ENCODE measurements at places on chromosomes 16 and 17. TPM values are rescaled to one million over a fixed set of nuclear protein-coding genes. Genes with fewer than 3 reads are reported as not detected.

DNA sequence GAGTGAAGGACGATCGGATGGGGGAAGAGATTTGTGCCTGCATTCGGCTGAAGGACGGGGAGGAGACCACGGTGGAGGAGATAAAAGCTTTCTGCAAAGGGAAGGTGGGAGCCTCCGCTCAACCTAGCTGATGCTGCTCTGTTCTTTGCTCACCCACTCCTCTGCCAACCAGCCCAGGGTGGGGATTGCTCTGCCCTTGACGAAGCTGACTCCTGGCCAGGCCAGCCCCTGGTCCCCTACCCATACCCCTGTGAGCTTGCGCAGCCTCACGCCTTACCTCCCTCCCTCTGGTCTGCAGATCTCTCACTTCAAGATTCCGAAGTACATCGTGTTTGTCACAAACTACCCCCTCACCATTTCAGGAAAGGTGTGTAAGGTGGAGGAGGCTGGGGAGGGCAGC lies 4.8 kb upstream of the RSAD1 start:
- no peaks in the 10 kb centered on the region for H3K36me3 ChIP-seq
- H3K4me3 ChIP-seq = no peak overlapping the region
- no peaks in the 10 kb centered on the region for H3K4me1 ChIP-seq
- no peaks in the 10 kb centered on the region for H3K27me3 ChIP-seq
- no peak for DNase-seq

- peak; percentile 73 for DNase-seq
- H3K4me1 ChIP-seq = peaks cover 44% of the 10 kb centered on the region
- H3K4me3 ChIP-seq = no peak overlapping the region
- peaks cover 17% of the 10 kb centered on the region for H3K36me3 ChIP-seq
- no peaks in the 10 kb centered on the region for H3K27me3 ChIP-seq
- peak overlapping the region; percentile 77 for H3K27ac ChIP-seq
Observed at GRCh38 chr17:50661795-50662391, 27.2 kb downstream of the ABCC3 start.

GRCh38 chr17:19703828-19704613 lies 12.4 kb downstream of the SLC47A2 start:
- no peak overlapping the region for H3K27ac ChIP-seq
- DNase-seq = peak; percentile 72
- H3K4me3 ChIP-seq = no peak overlapping the region
- H3K36me3 ChIP-seq = no peaks in the 10 kb centered on the region
- H3K27me3 ChIP-seq = no peaks in the 10 kb centered on the region

DNA sequence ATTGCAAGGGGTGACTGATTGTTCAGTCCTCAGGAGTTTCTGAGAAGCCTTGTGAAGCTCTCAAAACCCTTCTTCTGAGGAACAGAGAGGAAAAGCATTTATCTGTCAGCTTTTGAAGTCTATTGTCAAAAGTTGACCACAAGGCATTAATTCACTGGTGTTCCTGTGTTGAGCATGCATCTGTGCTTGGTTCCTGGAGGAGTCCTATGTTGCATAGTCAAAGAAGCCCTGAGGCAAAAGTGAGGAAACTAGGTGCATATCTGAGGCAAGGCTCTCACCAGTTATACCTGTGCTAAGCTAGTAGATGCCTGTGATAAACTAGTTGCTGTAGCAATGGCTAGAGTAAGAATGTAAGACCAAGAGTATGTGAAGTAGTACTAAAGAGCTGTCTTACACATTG lies 1.8 kb upstream of the HEATR6 start:
- no peak overlapping the region for H3K4me3 ChIP-seq
- no peak overlapping the region for H3K27ac ChIP-seq
- H3K27me3 ChIP-seq = no peaks in the 10 kb centered on the region
- no peak for DNase-seq

DNA sequence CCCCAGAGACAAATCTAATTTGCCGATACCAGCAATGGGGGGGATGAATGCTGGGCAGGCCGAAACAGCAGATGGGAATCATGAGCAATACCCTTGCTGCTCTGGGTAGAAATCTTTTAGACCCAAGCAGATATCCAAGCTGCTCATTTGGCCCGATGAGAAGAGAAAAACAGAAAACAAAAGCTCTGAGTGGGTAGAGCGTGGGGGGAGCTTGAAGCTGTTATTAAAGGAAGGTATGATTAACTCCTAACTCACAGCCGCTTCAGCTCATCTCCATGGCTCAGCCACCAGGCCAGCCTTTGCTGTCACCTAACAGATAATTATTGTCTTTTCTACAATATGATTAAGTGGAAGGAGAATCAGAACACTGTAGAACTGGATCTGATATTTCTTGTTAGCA lies 58.3 kb downstream of the VPS35L start:
- H3K27ac ChIP-seq = no peak overlapping the region
- no peak overlapping the region for H3K4me3 ChIP-seq
- H3K36me3 ChIP-seq = peaks cover 5% of the 10 kb centered on the region
- no peaks in the 10 kb centered on the region for H3K27me3 ChIP-seq
- DNase-seq = no peak

DNA sequence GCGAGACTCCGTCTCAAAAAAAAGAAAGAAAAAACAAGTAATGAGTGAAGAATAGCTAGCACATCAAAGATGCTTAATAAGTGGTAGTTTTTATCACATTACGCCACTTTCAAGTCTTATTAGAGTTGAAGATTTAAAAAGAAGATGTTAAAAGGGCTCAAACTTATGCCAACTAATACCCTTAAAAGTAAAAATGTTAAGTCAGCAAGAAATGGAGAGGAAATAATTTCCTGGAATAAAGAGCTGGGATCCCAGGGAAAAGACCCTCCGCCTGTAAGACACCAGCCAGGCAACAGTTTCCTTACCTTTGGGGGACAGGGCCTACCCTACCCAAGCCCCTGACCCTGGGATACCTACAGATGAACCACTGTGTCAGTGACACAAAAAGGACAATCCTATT lies 3.6 kb downstream of the XPO6 start:
- DNase-seq = no peak
- H3K27ac ChIP-seq = no peak overlapping the region
- no peaks in the 10 kb centered on the region for H3K27me3 ChIP-seq

GRCh38 chr17:7835814-7836595 lies 2.0 kb downstream of the KDM6B start:
- H3K27ac ChIP-seq = peak overlapping the region; percentile 99
- H3K4me3 ChIP-seq = peak overlapping the region; percentile 97
- DNase-seq = peak; percentile 55
- no peaks in the 10 kb centered on the region for H3K27me3 ChIP-seq
- H3K4me1 ChIP-seq = peaks cover 35% of the 10 kb centered on the region
- peaks cover 5% of the 10 kb centered on the region for H3K36me3 ChIP-seq

DNA sequence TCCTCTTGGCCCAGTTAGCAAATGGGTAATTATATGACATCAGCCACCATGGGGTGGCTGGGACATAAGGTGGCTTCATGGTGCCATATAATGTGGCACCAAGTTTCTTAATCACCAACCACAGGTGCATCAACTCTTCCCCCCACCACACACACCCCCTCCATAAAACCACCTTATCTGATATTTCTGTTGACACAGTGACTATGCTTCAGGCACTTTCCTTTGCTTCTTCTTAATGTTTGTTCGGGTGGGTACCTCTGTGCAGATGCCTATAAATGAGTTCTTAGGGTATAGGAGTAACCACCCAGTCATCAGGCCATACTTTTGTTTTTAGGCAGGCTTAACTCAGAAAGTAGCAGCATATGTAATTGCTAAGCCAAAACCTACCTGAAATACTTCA lies 29.5 kb downstream of the RNF43 start:
- H3K36me3 ChIP-seq = no peaks in the 10 kb centered on the region
- no peak for DNase-seq
- H3K4me3 ChIP-seq = no peak overlapping the region
- peaks cover 10% of the 10 kb centered on the region for H3K4me1 ChIP-seq

DNA sequence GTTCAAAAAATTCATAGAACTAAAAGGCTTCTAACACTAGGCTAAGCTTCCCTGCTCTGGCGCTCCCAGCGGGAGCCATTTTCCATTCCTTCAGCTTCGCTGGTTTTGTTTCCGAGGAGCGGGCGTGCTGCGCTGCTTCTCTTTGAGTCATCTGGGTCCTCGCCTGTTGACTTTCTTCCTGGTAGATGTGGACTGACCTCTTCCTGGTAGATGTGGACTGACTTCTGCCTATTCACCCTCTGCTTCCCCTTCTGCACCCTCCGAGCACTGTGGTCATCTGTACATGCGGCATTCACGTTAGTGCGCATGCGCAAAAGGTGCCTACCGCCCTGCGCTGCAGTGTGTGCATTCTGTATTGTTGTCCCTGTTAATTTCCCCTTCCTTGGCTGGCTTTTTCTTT lies 40.8 kb upstream of the SEC14L1 start:
- peaks cover 18% of the 10 kb centered on the region for H3K36me3 ChIP-seq
- H3K27ac ChIP-seq = no peak overlapping the region
- no peaks in the 10 kb centered on the region for H3K27me3 ChIP-seq
- no peak for DNase-seq
- H3K4me3 ChIP-seq = no peak overlapping the region

DNA sequence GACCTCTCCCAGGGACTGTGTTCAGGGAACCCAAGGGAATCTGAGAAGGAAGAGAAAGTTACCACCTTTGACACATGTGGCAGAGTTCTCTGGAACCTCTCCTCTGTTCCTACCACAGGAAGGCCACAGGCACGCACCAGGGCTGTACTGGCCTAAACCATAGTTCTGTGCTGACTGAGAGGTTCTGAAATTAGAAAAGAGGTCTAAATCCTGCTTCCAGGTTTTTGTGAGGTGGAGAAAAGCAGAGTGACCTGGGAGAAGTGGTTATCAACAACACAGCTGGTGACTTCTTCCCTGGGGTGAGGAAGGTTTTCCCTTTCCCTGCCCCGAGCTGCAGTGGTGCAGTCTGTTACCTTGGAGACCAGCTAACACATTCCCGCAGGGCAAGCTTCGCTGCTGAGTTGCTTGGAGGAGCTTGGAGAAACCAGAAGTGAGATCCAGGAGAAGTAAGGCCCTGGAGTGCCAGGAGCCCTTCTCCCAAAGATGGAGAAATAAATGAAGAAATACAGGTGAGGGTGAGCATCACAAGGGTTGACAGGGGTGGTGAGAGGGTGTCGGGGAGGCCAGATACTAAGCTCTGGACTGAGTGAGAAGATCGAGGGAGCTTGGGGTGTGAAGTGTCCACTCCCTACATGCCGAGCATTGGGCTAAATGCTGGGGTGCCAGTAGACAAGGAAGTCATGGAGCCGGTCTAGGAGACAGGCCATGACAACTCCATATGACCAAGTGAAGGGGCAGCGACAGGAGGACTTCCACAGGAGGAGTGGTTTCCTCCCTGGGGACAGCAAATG lies at the start of gene VWA3A:
Gene VWA3A, plus strand, starts transcription at position 399 of the 791 bp plus-strand sequence. Its CDS starts 97 bp downstream, at position 496.
- H3K4me3 ChIP-seq = no peak within 1 kb of the TSS
- H3K4me1 ChIP-seq = no peaks in the 10 kb centered on the region
- H3K36me3 ChIP-seq = no peaks in the 10 kb centered on the region
- no peak within 1 kb of the TSS for H3K27ac ChIP-seq
- no peaks in the 10 kb centered on the region for H3K27me3 ChIP-seq
- no peak for DNase-seq

DNA sequence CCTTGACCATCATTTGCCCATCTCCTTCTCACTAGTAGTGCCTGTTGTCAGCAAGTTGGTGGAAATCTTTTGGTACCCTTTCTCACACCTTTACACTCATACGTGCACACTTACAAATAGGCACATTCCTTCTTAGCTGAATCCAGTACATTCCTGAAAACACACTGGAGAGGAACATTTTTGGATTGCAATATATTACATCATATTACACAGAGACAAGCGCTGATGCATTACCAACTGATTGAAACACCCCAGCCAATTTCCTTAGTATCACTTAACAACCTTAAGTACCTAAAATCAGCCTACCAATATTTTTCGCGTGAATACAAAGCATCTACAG lies 64.1 kb downstream of the PLCG2 start:
- no peaks in the 10 kb centered on the region for H3K4me1 ChIP-seq
- DNase-seq = no peak
- no peak overlapping the region for H3K27ac ChIP-seq
- H3K36me3 ChIP-seq = no peaks in the 10 kb centered on the region
- no peak overlapping the region for H3K4me3 ChIP-seq

DNA sequence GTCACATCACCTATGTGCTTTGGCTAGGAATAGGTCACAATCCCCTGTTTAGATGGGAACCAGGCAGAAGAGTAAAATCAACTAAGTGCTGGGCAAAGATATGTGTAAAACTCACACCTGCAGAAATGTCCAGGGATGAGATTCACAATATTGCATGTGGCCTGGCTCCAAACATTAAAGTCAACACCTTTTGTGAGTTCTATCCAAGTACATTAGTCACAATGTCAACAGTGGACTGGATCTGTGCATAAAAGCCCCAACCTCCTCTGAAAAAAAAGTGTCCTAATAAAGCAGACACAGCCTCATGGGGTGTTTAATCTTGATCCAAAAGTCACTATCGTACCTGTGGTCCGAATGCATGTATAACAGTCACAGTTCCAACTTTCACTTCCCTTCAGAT lies 1990.3 kb downstream of the TP53TG3F start:
- no peak for DNase-seq

DNA sequence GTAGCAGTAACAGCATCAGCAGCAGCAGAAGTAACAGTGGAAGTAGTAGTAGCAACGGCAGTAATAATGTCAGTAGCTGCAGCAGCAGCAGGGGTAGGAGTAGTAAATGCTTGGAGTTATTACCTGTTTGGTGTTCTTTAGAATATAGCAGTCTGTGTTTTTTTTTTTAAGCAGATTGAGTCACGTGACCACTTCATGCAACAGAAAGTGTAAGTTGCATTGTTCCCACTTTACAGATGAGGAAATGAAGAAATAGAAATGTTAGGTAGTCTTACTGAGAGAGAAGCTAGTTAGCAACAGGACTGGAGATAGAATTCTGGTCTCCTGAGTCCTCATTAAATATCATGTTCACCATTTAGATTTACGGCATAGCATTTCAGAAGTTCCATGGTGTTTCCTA lies 358.2 kb downstream of the HAPSTR1 start:
- no peak overlapping the region for H3K4me3 ChIP-seq
- no peak for DNase-seq
- H3K36me3 ChIP-seq = no peaks in the 10 kb centered on the region

- peak overlapping the region; percentile 82 for H3K27ac ChIP-seq
- H3K4me3 ChIP-seq = no peak overlapping the region
- no peaks in the 10 kb centered on the region for H3K27me3 ChIP-seq
Observed at GRCh38 chr16:56841233-56841632, 23.8 kb upstream of the SLC12A3 start.

Gene KRT34
- polyA plus RNA-seq = 0.08 TPM

Gene RASL10B
- polyA plus RNA-seq = 4.3 TPM

Gene PRR29
- polyA plus RNA-seq = 2.5 TPM

Gene C17orf58
- 22.9 TPM for polyA plus RNA-seq

Gene ZKSCAN2
- 1.6 TPM for polyA plus RNA-seq

Gene ITGAX
- polyA plus RNA-seq = 0.66 TPM

Gene CALB2
- polyA plus RNA-seq = 0.23 TPM

Gene PRAC1
- not detected for polyA plus RNA-seq

Gene CBFA2T3
- not detected for polyA plus RNA-seq

Gene CTRL
- polyA plus RNA-seq = 1.3 TPM

Gene AATF
- 18.8 TPM for polyA plus RNA-seq

Gene CDRT15L2
- polyA plus RNA-seq = not detected

Gene RBFOX1
- polyA plus RNA-seq = not detected
